ENCODE measurements at places on chromosomes 6 and 20.
A peak's percentile ranks its signal among the peaks of the same experiment; 100 is the strongest.

- DNase-seq = no peak
Measured at GRCh38 chr6:30238178-30238795, 25.1 kb upstream of the TRIM26 start.

DNA sequence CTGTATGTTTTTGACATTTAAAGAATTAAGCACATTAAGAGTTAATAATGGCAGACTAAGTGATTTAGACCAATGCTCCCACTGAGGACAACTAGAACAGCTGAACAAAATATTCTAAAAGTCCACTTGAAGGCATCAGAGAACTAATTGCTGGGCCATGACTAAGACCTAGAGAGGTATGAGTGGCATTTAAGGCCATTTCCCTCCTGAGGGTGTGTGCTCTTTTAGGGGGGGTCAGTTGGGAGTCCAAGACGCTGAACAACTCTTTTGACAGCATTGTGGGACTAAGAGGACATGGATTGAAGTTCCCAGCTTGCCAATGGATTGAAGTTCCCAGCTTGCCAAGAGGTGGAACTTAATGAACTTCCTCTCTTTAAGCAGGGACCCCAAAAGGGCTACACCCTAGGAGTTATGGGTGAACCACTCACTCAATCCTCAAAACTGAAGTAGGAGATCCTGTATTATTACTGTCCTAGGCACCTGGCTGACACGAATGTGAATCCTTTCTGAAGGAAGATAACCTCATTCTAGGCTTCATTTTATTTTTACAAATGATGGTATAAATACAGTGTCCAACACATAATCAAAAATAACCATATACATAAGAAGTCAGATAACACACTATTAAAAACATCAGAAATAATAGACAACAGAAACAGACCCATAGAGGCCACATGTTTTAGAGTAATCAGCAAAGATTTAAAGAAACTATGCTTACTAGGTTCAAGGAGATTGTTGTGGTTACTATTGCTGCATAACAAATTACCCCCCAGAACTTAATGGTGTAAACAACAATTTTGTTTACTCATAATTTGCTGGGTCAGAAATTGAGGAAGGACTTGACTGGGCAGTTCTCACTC is 175.1 kb downstream of the VEGFA start:
- DNase-seq = no peak

DNA sequence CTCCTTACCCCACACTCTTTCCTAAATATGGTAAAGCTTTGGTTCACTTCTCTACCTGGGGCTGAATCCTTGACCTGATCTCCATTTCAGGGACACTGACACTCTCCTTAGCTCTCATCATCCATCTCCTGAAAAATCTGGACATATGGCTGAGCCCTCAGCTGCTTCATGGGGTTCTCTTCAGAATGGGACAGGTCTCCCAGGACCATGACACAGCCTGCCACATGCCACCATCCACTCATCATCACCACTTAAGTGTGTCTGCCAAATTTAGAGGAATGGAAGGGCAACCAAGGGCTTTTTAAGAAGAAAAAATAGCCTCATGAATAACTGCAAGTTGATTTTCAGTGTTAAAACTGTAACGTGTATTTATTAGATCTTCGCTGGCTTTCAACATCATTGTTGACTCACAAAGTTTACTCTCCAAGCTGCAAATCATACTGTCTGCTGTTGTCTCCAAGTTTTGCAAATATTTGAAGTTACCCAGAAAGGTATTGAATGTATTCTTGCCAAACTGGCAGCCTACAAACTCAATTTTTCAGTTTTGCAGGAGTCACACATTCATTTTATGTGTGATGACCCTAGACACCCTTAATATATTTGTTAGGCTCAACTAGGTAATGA is 41.1 kb downstream of the HS3ST5 start:
- no peak for DNase-seq

DNA sequence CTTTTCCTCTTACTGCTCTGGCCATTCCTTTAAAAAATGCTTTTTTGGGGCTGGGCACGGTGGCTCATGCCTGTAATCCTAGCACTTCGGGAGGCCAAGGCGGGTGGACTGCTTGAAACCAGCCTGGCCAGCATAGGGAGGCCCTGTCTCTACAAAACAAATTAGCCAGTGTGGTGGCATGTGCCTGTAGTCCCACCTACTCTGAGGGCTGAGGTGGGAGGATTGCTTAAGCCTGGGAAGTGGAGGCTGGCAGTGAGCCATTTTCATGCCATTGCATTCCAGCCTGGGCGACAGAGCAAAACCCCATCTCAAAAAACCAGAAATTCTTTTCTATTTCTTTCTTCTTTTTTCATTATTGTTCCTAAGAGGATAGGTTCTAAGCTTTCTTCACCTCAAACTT is 36.9 kb upstream of the RNF144B start:
- DNase-seq = no peak

DNA sequence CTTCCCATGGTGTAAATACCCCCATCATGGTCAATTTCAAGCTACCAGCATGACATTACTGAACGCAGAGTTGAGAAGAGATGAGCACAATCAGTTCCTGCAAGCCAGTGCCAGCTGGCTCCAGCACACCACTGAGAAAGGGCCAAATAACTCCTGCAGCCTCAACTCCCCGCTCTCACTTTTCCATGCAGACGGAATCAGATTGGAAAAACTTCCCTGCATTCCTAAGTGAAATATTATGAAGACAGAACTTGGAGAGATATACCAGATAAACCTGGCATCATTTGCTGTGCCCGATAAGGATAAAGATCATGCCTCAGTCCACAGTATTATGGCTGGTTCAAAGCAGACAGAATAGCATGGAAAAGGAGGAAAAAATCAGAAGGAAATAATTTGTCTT is 56.7 kb downstream of the FILIP1 start:
- DNase-seq = no peak

DNA sequence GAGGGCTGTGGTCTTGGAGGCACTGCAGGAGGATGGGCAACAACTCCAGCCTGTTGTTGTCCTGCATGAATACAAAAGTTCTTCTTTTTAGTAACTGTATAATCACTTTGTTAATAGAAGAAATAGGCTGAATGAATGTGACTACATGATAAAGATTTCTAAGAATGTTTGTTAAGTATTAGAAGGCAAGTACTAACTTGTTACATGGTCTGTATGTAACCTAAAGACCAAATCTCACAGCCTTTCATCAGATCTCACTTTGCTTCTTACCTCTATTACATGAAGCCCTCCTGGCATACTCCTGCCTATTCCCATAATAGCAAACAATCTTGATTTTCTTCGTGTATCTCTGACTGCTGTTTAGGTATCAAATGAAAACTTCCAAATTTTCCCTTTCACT is 73.4 kb downstream of the REPS1 start:
- no peak for DNase-seq

- DNase-seq = no peak
Measured at GRCh38 chr20:11101696-11102095, 427.9 kb upstream of the JAG1 start.

DNA sequence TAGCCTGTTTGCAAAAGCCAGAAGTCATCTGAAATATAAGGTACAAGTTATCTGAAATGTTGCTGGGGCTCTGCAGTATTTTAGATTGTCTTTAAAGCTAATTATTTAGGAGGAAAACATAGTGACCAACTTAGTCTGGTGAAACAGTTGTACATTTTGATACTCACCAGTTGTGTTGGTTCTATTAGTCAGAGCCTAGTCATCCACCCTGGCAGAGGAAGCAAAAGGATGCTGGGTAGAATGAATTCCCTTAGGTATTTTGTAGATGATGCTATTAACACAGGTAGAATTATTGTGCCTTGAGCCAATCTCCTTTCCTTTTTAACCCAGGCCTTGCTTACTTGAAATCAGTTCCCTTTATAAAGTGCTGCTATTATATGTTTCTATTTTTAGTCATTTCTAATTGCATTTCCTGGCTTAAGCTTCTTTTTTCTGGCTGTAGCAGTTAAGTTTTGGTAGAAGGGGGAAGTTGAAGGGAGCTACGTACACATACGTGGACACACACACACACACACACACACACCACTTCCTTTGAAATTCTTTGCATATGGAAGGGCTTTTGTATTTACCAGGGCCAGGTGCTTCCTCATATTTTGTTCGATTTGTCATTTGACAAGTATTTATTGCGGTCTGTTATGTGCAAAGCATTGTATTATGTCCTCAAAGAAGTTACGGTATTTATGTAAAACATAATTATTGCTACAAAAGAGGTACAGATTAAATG is 82.4 kb downstream of the RTN4IP1 start:
- no peak for DNase-seq

DNA sequence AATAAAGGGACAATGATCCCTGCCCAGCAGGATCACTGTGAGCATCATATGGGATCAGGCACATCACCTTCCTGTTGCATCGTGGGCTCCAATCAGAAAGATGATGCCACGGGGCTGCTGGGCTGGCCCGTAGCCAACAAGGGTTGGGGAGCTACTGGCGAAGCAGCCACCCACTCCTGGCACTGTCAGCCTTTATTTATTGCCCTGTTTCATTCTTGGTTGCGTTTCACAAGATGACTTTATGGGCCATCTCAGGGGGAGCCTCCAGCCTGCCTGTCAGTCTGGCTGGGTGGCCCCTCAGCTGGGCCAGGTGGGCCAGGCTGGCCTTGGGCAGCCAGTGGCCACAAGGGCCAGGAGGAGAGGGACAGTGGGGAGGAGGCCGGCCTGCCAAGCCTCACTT is 17.3 kb downstream of the VSTM2L start:
- DNase-seq = no peak

DNA sequence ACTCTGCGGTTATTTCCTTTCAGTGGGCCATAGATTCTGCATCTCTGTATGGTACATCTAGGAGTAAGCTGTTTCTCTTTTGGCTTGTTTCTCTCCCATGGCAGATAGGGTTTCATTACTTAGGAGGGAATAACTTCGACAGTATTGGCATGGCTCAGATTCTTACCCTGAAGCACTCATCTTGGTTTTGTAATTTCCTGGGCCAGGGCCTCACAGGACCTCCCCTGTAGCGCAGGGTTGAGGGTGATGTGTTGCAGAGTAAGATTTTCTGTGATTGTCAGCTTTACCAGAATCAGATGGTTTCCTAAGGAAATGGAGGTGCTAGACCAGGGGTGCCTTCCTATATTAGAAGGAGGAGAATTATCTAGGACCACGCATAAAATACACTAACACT is 78.3 kb downstream of the STXBP5 start:
- no peak for DNase-seq

- DNase-seq = no peak
Measured at GRCh38 chr6:5068153-5068751, 16.9 kb upstream of the PPP1R3G start.

DNA sequence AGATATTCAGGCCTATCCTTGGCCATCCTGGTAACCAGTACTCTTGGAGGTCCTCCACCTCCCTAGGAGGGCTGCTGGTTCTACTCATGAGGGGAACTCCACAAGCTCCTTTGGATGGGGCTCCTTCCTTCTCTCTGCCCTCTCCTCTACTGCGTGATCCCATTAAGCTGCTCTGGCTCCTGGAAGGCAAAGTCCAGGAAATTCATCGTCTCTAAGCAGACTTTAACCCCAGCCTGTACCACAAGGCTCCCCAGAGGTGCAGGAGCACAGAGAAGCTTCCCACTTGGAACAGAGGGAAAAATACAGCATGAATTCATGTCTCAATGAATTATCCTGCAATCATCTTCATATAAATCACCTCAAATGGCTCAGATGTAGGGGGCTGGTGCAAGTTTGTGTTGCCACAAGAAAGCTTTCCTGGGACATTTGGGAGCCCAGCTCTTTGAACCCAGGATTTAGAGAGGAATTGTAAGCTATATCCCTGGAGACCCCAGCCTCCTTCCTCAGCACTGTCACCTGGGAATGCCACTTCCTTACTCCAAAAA is 355.4 kb downstream of the CDC5L start:
- no peak for DNase-seq

- DNase-seq = no peak
Measured at GRCh38 chr6:42279144-42279781, 61.6 kb upstream of the MRPS10 start.

DNA sequence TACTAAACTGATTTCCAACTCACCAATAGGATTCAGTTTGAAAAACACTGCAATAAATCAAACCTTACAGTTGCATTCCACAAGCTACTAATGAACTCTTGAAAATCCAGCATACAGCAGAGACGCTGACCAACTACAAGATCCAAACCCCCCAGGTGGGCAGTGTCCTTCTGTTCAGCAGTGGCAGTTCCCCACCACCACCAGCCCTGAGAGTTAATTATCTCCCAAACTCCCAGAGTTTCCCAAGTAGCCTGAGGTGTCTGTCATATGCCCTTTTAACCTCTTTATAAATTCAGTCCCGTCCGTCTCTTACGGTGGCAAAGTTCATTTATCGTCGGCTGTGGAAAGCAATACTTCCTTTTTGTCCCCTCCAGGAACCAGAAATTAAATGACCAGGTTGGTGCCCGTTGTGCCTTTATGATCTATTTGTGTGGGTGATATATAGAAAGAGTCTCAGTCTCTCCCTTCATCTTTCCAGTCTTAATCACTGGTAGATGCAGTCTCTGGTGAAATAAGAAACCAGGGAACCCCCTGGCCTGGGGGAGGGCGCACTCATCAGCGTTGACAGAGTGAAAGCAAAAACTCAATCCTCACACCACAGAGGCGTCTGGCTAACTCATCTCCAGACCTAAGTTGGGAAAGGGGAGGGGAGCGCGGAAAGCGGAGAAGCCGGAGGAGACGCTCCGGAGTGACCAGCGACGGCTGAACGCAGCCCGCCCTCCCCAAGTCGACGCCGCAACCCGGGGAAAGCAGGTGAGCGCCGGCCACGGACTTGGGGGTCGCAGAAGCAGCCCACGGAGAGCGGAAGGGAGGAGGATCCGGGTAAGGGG is 717 bp downstream of the MRPL14 start:
- peak; percentile 72 for DNase-seq

- no peak for DNase-seq
Measured at GRCh38 chr6:170069611-170070010, 221.3 kb downstream of the DLL1 start.

- no peak for DNase-seq
Measured at GRCh38 chr6:37820718-37821079, 1.2 kb downstream of the ZFAND3 start.

GRCh38 chr6:152248980-152249379 is 388.2 kb downstream of the SYNE1 start:
- DNase-seq = no peak

DNA sequence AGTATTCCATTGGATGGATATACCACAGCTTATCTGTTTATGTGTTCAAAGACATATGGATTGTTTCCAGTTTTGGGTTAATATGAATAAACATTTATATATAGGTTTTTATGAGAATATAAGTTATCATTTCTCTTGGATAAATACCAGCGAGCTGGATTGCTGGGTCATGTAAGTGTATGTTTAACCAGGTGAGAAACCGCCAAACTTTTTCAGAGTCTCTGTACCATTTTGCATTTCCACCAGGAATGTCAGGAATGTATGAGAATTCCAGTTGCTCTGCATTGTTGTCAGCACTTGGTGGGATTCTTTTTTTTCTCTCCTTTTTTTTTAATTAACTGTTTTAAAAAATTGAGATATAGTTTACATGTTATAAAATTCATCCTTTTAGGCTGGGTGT is 52.1 kb downstream of the PHF20 start:
- no peak for DNase-seq

- no peak for DNase-seq
Measured at GRCh38 chr6:11161031-11161956, 49.8 kb upstream of the ERVFRD-1 start.

DNA sequence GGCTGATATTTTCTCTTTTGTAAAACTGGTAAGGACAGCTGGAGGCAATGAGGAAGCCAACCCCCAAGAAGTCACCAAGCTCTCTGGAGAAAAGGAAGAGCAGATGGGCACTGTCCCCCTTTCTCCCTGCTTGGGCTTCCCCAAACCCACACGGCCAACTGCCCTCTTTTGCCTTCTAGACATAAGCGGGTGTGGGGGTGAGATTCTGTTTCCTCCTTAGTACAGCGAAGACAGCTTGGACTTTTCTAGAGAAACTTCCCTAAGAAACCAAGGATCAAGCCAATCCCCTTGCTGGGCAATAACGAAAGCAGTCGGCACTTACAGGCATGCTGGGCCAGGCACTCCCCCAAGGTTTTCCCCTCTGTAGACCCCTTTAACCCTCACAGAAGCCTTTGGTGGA is 110.3 kb downstream of the CDC5L start:
- no peak for DNase-seq
